ENCODE measurements at places on chromosomes 5 and 9.

DNA sequence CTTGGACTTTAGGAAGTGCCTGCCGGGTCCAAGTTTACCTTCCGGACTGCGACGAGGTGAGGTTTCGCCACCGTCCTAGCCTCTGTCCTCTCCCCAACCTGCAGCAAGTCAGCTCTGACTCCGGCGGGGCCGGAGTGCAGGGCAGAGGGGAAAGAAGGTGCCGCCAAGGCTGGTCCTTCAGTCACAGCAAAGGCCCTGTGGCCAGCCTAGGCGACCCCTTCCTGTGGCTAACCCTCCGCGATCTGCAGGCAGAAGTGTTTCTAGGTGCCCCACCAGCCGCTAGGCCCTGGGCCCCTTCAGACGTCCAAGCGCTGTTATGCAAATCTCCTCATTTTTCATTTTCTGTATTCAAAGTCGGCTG lies 11.1 kb upstream of the NKX2-5 start:
- no peak for DNase-seq

DNA sequence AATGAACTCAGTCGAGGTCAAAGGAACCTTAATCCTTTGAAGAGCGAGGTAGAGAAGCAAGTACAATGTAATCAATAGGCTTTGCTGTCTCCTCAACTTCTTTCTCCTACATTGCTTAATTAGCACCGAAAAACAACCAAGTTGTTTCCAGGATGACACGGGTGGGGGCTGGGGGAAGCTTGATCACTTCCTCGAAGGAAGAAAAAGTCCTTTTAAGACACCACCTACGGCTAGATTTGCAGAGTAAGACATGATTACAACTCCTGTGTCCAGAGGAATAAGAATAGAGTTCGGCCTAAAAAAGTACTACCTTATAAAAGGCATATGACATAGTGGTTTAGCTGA lies 811 bp upstream of the ARRDC3 start:
- peak; percentile 28 for DNase-seq

- DNase-seq = no peak
Observed at GRCh38 chr5:115626445-115626823, 598 bp upstream of the TMED7 start.

GRCh38 chr5:78162253-78162862 lies 132.1 kb downstream of the AP3B1 start:
- DNase-seq = no peak

DNA sequence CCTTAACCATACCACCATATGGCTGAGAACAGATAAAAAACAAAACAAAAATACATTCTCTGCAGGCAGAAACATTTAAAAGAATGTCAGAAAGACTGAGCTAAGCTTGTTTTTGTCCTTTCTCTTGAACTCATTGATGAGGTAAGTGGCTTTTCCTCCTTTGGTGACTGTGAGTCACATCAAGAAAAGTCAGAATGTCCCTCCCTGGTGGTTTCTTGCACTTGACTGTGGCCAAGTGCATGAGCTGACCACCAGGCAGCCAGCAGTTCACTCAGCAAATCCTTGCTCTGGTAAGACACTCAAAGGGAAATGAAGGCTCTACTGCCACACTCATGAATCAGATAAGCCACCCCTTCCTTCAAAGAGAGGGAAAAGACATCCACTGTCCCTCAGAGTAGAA lies 970.9 kb downstream of the TAF11L14 start:
- no peak for DNase-seq

GRCh38 chr5:4758550-4758949 lies 381.6 kb upstream of the ADAMTS16 start:
- DNase-seq = no peak

GRCh38 chr9:100577776-100578448 lies at the start of gene CAVIN4:
CAVIN4 (plus strand) TSS chr9:100578079; CDS start chr9:100578144, 65 bp downstream.
- no peak for DNase-seq

DNA sequence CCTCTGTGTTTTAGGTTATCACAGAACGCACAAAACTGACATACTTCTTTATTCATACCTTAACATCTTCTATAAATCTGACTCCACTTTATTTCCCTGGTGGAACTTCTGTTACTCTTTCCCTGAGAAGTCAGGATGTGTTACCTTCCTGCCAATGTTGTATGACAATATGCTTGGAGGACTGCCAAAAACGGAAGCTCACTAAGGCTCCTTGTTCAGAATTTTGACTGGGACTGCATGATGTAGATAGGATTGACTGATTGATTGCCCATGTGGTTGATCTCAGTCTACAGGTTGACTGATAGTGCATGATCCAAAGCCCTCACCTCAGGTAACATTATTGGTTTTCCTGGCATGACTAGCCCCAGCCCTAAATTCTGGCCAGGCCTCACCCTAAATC lies 319.4 kb downstream of the TLR4 start:
- DNase-seq = no peak

DNA sequence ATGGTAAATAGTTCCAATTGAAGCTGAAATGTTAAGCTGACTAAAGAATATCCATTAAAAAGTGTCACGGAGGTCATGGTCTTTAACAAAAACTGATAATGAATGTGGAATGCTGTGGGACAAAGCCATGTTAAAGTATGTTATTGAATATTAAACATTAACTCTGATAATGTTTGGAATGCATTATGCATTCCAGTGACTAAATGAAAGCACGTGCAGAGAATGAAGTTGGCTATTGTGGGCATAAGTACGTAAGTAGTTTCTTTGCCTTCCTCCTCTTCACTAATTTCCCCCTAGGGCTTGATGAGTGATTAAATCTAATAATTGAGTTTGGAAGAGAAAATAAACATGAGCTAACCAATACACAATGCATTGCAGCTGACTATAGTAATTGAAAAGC lies 640.4 kb upstream of the CDH10 start:
- DNase-seq = no peak
